ENCODE measurements at places on chromosomes 3 and 15.

- no peak for DNase-seq
Observed at GRCh38 chr15:63506537-63507035, 2.2 kb downstream of the USP3 start.

- DNase-seq = peak; percentile 97
Observed at GRCh38 chr15:74460871-74461846, at the start of gene UBL7. Gene UBL7, minus strand, starts transcription at chr15:74461160. Its CDS starts 2,293 bp downstream, at chr15:74458867.

DNA sequence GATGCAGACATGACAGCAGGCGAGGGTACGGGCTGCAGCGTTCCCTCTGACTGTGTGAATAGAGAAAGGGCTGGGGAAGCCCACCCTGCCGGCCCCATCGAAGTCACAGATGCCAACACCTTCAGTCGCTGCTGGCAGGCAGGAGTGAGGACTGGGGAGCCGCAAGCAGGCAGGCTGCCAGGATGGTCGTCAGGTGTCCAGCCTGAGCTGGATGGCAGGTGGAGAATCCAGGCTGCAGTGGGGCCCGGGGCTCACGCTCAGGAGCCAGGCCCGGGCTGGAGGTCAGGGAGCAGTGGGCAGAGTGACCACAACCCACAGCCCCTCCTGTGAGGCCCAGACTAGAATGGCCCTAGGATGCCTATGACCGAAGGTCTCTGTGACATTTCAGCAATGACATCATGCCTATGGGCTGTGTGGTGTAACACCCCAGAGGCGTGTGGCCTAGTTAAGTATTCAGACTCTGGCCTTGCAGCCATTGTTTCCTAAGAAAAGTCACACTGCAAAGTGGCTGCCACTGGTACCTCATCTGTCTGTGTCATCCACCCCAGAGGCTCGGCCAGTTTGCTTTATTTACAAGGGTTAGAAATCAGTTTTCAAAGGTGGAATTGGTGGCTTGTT is 15.7 kb downstream of the PRR23E start:
- no peak for DNase-seq

DNA sequence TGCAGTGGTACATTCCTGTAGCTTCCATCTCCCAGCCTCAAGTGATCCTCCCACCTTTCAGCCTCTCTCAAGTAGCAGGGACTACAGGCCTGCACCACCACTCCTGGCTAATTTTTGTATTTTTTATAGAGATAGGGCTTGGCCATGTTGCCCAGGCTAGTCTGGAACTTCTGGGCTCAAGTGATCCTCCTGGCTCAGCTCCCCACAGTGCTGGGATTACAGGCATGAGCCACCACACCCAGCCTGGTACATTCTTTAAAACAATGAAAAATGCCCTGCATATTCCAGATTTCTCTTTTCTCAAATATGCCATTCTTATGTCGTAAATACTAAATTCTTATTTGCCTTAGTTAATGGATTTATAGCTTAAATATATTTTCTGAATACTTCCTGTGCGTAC is 581.4 kb downstream of the MECOM start:
- DNase-seq = no peak

- DNase-seq = no peak
Observed at GRCh38 chr15:67521783-67522568, 1.0 kb downstream of the C15orf61 start.

DNA sequence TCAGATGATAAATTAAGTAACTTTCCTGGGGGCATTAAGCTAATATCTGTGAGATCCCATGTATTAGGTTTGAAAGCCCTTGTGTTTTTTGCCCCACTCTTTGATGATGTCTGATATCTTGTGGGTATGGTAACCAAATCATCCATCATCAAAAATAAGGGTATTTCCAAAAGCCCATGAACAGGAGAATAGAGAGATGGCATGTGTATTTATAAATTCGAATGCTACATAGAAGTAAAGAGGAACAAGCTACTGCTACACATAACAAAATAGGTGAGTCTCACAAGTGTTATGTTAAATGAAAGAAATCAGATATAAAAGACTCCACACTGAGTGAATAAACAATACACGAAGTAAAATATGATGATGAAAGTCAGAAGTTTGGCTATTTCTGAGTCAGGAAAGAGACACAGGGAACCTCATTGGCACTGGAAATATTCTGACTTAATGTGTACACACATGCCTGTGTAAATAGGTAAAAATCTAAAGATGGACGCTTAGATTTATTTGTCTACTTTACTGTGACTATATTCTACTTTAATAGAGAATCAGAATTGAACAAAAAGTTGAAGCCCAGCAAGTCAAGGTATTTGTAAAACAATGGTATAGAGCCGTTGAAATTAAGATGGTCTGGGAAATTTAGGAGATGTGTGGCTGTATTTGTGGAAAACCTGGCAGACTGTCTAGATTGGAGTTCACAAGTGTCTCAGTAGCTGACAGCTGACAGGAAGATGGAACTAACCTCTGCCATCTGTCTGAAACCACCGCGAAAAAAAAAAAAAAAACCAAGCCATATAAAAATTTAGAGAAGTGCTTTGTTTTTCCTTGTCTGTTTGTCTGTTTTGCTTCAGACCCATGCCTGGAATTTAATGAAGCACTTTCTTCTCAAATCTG is 111.0 kb upstream of the TGFBR2 start:
- no peak for DNase-seq

DNA sequence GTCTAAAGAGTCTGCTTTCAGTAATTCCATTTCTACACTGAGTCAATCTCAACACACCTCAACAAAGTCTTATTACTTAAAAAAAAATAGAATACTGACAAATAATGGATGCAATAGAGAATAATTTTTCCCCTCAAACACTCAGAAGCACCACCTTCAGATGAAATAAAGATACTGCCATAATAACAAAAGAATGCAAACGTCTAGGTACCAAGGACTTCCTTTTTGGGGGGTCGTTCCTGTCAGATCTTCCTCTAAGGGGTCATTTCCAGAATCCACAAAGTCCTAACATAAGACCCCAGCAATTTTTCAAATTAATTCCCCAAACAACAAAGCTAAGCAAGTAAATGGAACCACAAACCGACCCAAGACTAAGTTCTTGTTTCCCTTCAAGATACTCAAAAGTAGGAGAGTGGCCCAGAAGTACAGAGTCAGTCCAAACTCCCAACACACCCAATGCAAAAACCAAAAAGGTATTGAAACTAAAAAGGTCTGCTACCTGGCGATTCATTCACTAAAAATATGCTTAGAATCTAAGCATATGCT is 1.3 kb downstream of the RYK start:
- DNase-seq = no peak

DNA sequence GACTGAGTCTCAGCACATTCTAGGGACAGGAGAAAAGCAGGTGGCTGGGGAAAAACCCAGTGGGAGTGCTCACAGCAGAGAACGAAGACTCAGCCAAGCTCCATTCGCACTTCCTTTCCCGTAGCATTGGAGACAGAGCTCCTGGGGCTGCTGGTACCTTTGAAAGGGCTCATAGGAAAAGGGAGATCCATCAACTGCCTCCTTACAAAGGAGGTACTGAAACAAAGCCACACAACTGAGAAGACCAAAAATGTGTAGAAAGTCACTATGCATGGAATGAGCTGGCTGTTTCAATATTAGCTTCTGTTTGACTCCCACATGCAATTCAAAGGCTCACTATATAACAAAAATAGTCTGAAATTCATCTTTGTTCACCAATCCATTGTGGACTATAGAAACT is 16.9 kb downstream of the STIMATE start:
- DNase-seq = no peak

GRCh38 chr3:72887705-72888545 is at the start of gene GXYLT2:
Gene GXYLT2, plus strand, starts transcription at chr3:72888046. Its CDS starts 188 bp downstream, at chr3:72888234.
- peak; percentile 57 for DNase-seq

DNA sequence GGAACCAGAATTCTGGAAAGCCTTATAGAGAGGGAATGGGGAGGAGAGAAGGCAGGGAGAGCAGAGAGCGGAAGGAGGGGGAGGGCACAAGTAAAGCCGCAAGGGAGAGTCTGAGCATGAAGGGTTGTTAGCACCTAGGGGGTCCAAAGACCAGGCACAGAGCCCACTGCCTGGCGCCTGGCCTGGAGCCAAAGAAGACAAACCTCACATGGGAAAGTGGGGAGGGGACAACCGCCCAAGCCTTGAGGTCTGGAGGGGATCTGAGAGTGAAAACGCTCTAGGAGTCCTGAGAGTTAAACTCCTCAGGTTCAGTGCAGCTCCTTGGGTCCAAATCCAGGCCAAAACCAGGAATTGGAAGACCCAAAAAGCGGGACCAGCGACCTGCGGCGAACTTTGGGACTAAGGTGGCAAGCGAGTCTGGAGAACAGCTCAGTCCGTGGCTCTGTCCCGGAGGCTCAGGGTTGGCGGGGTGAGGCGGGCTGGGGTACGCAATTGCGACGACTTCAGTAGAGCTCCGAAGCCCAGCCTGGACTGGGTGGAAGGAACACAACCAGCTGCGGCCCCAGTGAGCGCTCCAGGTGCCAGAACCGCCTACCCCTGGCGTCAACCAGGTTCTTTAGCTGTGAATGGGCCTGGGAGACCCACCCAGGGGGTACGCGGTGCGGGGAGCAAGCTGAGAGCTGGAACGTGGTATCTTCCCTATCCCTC is 807 bp upstream of the INAFM2 start:
- no peak for DNase-seq

GRCh38 chr3:43287500-43287873 is 1.1 kb downstream of the SNRK start:
- no peak for DNase-seq

DNA sequence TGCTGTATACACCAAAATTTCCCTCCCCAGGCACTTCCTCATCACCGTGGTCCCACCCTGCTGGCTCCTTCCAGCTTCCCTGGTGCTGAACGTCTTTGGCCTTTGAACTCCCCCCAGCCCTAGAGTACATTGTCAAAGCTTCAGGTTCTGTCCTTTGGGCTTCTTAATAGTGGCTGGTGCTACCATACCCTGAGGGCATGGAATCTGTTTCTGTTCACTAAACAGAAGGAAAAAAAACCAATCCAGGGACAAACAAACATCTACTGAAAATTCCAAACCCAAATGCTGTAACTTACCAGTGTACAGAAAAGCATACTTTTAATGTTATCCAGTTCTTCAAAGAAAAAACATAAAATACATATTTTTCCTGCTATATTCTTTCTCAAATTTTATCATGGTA is 148.7 kb downstream of the MYLK start:
- DNase-seq = no peak

DNA sequence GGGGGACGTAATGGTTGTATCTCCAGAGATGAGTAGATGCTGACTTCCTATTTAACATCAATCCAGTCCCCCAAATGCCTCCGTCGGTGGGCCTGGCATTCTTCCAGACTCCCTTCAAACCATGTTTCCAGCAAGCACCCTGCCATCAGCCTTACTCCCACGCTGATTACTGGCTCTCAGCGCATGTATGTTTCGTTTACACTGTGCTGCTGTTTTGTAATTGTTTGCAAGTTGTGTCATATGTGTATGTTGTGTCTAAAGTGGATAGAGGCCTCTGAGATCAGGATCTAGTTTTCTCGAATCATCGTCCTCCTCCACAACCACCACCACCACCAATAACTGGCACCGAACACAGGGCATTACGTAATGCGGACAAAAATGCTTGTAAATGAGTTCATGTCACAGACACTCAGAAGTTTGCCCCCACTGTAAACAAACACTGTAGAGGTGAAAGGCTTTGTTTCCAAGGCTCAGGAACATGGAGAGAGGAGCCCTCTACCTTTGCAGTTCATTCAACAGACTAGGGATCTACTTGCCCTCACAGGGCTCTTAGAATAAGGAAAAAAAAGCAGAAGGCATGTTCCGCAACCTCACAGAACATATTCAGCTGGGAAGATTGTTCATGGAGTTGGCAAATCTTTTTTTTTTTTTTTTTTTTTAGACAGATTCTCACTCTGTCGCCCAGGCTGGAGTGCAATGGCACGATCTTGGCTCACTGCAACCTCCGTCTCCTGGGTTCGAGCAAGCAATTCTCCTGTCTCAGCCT is 46.1 kb upstream of the SEMA4B start:
- DNase-seq = no peak

DNA sequence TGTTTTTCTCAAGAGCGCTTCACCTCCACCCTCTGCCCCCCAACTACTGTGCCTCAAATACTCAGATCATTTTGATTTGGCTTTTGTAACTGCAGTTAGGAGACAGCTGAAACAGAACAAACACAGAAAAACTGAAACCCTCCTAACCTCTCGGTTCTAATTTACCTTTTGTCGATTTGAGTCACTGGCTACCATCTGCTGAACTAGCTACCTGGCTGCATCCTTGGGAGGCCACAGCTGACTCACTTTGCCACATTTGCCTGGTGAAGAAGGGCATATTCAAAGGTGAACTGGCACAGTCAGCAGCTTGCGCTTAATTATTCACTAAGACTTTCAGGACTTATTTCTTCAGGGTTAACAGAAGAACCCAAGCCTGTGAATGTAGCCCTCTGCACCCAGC is 117.7 kb downstream of the FOXB1 start:
- no peak for DNase-seq

- DNase-seq = no peak
Observed at GRCh38 chr15:40960151-40960885, 7.0 kb downstream of the CHAC1 start.

GRCh38 chr3:170021083-170021482 is 16.7 kb upstream of the GPR160 start:
- DNase-seq = no peak

DNA sequence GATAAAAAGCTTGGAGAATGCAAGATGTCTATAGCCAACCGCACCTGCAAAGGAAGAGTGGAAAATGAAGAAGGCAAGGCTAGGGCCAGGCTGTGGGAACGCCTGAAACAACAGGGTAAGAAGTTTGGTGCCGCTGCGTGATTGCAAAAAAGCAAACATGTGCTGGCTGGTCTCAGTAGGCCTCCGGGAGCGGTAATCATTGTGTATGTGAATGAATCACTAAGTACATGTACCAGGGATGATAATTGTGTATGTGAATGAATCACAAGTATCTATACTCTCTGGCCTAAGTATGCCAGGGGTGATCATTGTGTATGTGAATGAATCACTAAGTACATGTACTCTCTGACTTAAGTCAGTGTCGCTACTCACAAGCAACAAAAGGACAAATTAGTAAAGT is 40.3 kb upstream of the PARL start:
- DNase-seq = no peak

DNA sequence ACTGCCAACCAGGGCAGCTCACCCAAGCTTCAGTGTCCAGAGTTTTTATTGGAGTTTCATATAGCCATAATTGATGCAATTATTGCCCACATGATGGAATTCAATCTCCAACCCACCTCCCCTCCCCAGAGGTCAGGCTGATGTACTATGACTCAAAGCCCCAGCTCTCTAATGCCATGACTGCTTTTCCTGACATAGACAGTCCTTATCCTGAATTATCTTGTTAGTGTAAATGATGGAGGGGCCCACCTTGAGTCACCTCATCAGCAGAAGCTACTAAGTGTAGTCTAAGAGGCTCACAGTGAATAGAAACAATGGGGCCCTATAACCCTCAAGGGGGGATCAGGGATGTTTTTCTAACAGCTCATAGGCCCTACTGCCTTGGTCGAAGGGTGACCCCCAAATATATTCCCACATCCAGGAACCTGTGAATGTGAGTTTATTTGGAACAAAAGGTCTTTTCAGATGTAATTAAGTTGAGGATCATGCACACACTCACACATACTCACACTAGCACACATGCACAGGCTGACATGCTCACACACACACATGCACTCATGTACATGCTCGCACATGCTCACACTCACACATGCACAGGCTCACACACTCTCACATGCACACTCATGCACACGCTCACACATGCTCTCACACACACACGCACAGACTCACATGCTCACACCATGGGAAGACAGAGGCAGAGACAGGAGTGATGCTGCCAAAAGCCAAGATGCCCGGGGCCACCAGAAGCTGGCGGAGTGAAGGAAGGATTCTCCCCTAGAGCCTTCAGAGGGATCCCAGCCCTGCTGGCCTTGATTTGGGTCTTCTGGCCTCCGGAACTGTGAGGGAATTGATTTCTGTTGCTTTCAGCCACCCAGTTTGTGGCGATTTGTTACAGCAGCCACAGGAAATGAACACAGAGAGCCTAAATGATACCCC is 131.2 kb upstream of the SMAD3 start:
- DNase-seq = no peak

Data from tibial nerve (tissue), 4 donors.